NCI-H510A (cell line): ENCODE measurements at places on chromosomes 12 and 14.

DNA sequence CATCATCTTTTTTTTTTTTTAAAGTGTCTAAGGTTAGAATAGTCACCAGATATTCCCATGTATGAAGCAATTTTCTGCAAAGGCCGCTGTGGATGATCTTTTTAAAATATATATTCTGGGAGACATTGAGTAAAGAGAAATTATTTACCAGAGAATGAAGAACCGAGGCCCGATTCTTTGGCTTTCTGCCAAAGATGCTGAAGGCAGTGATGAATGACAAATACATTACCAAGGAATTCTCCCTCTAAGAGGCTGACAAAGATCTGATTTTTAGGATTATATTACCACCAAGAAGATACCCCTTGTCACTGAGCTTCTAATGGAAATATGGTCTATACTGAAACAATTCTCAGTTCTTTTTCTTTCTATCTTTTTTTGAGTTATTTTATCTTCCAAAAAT lies 336.8 kb downstream of the NAV3 start:
- no peak for DNase-seq

DNA sequence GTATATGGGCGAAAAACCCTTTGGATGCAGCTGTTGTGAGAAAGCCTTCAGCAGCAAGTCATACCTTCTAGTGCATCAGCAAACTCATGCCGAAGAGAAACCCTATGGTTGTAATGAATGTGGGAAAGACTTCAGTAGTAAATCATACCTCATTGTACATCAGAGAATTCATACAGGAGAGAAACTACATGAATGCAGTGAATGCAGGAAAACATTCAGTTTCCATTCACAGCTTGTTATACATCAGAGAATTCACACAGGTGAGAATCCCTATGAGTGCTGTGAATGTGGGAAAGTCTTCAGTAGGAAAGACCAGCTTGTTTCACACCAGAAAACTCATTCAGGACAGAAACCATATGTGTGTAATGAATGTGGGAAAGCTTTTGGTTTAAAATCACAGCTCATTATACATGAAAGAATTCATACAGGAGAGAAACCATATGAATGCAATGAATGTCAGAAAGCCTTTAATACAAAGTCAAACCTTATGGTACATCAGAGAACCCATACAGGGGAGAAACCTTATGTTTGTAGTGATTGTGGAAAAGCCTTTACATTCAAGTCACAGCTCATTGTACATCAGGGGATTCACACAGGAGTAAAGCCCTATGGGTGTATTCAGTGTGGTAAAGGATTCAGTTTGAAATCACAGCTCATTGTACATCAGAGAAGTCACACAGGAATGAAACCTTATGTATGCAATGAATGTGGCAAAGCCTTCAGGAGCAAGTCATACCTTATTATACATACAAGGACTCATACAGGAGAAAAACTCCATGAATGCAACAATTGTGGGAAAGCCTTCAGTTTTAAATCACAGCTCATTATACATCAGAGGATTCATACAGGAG lies 21.4 kb downstream of the ZNF268 start:
- no peak for DNase-seq

DNA sequence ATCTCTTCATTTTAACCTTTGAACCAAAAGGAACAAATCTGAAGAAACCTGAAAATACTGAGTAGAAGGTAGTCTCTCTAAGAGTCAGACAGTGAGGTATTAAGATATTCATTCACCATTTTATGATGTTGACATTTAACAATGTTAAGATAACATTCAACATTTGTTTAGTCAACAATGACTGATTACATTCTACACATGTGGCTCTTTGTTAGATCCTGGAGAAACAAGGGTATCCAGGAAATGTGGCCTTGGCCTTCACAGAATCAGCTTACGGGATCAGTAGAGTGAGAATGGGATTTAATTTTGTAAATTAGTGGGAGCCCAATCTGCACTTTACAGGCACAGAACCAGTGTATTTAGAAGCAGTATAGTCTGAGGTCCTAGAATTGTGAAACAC lies 355.5 kb downstream of the KCNH5 start:
- no peak for DNase-seq

DNA sequence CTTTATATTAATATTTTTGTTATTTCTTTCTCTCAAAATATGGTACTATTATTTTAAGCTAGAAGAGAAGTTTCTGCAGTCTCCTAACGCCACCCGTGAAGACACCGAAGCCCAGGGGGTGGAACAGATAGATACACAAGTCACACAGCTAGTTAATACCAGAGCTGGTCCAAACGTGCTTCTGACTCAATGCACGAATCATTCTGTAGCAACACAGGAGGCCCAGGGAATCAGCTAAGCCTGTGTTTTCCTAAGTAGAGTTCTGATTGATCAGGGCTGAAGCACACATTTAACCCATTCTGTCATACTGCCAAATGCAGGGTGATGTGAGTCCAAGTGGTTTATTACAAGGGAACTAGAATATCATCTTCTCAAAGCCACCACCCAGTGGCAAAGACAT lies 116.9 kb upstream of the PWP1 start:
- no peak for DNase-seq

DNA sequence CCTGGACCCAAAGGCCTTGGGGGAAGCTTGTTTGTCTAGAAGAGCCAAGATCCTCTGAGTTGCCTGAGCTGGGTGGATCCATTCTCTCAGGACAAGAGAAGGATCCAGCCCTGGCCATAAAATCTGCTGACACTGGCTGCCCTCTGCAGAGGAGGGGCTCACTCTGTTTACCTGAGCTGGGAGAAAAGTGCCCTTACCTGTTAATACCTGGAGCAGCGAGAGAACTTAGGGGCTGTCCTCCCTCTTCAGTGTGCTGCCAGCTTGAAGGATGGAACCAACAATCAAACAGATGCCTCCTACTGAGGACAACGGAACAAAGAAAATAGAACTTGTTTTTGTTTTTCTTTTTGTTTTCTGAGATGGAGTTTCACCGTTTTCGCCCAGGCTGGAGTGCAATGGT lies 7.3 kb upstream of the KRT7 start:
- peak; percentile 59 for DNase-seq

- no peak for DNase-seq
Observed at GRCh38 chr14:29123017-29123416, 356.4 kb downstream of the FOXG1 start.

DNA sequence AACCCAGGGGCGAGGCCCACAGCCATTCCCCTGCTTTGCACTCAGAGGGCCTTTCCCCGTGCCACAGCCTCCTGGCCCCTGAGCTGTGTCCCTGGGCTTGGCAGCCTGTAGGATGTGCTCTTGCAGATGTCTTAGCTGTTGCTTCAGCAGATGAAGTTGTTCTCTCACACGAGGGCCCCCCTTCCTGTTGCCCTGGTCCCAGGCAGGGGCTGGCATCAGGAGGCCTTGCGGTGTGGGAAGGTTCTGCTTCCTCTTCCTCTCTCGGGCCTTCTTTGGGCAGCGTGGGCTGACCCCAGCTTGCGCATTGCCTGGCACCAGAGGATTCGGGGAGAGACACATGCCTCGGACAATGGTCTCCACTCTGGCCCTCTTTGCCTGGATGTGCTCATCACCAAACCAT lies 12.7 kb downstream of the PROX2 start:
- DNase-seq: no peak

- no peak for DNase-seq
Observed at GRCh38 chr12:127459687-127460086, 807.3 kb upstream of the TMEM132C start.

GRCh38 chr12:109726511-109727038 lies 12.9 kb downstream of the FAM222A start:
- DNase-seq: no peak

- DNase-seq: no peak
Observed at GRCh38 chr12:83185241-83185640, 498.5 kb downstream of the TMTC2 start.

- no peak for DNase-seq
Observed at GRCh38 chr12:98509063-98509462, 6.3 kb upstream of the TMPO start.

GRCh38 chr12:3520168-3520567 lies 29.2 kb downstream of the PRMT8 start:
- peak; percentile 69 for DNase-seq

GRCh38 chr12:12719496-12719895 lies 2.3 kb downstream of the CDKN1B start:
- no peak for DNase-seq

- DNase-seq: no peak
Observed at GRCh38 chr14:94864387-94865195, 94.7 kb upstream of the GSC start.

- DNase-seq: no peak
Observed at GRCh38 chr12:79266343-79267144, 402.0 kb downstream of the SYT1 start.

DNA sequence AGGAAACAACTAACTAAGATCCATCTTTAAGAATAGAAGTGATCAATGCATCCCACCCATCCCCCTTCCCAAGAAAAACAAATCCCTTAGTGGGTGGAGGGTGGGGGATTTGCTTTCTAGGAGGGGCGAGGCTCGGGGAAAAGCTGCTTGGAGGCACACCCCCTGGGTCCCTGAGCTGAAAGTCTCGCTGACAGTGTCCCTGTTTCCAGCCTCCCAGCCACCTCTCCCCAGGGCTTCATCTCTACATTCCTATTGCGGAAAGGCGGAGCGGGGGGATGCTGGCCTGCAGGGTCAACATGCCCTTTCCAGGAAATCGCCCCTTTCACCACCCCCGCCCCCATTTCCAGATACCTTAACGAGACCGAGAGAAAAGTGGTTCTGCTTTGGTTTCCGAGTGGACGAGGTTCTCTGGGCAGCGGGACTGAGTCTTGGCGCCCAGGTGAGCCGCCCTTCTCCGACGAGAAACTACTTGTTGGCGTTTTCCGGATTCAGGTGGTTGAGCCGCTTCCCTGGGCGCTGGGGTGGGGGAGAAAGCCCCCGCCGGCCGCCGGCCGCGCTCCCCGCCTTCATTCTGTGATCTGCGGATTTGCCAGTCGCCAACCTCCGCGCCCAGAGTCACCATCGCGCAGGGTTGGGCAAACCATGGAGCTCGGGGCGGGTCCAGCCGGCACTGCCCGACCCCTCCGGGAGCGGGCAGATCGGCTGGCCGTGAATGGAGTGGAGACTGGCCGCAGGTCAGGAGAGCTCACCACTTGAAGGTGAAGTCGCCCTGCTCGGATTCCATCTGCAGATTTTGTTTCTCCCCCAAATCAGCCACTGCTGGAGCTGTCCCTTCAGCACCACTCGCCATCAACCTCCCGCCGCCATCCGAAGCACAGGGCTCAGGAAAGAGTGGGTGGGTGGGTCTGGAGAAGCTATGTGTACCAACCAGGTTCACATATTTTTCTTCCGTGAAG lies 505 bp downstream of the KCNC2 start:
- peak; percentile 46 for DNase-seq

- DNase-seq: no peak
Observed at GRCh38 chr12:32155961-32156529, 49.4 kb downstream of the BICD1 start.

DNA sequence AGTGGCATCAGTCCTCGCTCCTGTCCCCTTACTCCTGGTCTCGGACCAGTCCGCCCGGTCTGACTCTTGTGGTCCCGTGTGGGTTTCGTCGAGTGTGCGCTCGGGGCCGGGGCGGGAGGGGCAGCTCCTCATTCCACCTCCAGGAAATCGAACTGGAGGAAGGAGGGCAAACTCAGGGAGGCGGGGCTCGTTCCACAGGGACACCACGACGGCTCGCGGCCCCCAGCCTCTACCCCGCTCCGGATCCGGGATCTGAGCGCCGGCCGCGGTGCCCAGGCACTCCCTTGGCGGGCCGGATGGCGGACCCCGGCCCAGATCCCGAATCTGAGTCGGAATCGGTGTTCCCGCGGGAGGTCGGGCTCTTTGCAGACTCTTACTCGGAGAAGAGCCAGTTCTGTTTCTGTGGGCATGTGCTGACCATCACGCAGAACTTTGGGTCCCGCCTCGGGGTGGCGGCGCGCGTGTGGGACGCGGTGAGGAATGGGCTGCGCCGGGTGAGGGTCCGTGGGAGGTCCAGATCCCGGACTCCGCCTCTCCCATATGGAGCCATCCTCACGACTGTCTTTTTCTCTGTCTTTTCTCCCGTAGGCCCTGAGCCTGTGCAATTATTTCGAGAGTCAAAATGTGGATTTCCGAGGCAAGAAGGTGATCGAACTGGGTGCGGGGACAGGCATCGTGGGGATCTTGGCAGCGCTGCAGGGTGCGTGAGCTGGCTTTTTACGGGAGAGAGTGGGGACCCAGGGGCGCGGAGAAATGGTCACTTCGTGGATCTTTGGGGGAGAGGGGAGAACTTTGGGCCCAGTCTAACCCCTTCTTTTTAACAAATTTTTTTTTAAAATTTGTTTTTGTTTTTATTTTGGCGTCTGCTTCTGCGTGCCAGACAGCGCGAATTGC lies at the start of gene EEF1AKMT3:
EEF1AKMT3 (plus strand) TSS at position 186 of the 894 bp plus-strand sequence; CDS start at position 297, 111 bp downstream.
- peak; percentile 70 for DNase-seq

GRCh38 chr12:109139360-109139759 lies 23.0 kb downstream of the ACACB start:
- no peak for DNase-seq

GRCh38 chr12:2311020-2311778 lies 258.4 kb downstream of the CACNA1C start:
- DNase-seq: no peak

DNA sequence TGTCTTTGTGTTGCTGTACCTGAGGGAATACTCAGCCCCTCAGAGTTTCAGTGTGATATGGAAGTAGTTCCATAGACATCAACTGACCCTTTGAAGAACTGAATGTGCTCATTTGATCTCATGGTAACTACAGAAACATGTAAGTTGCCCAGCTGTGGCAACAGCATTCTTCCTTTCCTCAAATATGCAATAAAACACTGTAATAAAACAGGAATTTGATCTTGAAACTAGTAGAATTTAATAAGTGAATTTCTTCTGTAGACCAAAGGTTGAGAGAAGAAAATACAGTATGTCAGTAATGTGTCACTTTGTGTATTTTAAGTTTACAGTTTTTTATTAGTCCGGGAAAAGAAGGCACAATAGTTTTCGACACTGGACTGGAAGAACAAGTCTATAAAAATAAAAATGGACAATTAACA lies 31.9 kb downstream of the KCTD10 start:
- DNase-seq: no peak

GRCh38 chr14:91048265-91048664 lies 12.2 kb downstream of the RPS6KA5 start:
- DNase-seq: no peak

DNA sequence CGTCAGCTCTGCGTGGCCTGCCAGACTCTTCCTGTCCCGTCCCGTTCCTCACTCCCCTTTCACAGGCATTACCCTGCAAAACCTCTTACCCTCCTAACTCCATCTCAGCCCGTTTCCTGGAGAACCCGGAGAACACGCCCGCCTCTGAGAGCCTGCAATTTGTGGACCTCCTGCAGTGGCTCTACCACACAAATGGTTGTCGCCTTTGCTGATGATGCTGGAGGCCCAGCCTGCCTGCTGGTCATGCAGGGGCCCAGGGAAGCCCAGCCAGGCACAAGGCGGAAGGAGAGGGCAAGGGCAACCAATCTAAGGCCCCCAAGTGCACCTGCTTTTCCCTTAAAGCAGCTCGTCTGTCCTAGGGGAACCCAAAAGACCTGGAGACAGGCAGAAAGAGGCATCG lies 22.5 kb downstream of the RFLNA start:
- DNase-seq: no peak

- DNase-seq: no peak
Observed at GRCh38 chr12:3326850-3327780, 163.9 kb upstream of the PRMT8 start.

- DNase-seq: no peak
Observed at GRCh38 chr12:64916411-64917261, 92.2 kb downstream of the TBC1D30 start.
